AG08395 (cell line): ENCODE measurements at places on chromosomes 16 and 17.

GRCh38 chr17:74325376-74325742, 667 bp upstream of the KIF19 start:
- no peak for DNase-seq

DNA sequence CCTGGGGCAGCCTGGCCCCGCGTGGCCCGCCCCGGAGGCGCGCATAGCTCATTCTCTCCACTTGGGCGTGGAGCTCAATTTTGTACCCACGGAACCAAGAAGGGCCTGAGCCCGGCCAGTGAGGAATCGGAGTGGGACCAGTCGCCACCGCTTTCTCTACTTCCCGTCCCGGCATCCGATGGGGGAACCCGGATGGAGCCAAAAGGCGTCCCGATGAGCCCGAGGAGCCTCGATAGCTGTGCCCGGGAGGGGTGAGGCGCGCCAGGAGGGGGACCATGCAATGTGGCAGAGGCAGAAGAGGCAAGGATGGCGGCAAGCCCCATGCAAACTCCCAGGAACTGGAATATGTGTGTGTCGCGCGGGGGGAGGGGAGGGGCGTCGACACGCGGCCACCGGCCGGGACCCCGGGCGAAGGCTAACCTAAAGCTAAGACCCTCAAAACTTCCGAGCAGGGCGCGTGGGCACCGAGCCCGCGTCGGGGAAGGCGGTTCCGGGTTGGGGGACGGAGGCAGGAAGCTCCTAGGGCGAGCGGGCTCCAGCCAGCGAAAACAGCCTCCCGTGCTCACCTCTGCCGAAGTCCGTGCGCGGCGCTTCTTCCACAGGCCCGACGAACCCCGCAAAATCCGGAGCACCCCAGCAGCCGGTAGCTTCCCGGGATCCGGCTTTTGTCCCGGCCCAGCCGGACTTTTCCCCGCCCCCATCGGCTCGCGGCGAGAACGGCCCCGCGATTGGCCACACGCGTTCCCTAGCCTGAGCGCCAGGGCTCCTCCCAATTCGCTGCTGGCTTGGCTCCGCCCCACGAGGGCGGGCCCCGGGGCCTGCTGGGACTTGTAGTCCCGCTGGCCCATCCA, at the start of gene ACLY:
Gene ACLY (minus strand): TSS at position 638 of the 851 bp plus-strand sequence. CDS start 5,078 bp downstream, outside the sequence.
- peak; percentile 99 for DNase-seq

DNA sequence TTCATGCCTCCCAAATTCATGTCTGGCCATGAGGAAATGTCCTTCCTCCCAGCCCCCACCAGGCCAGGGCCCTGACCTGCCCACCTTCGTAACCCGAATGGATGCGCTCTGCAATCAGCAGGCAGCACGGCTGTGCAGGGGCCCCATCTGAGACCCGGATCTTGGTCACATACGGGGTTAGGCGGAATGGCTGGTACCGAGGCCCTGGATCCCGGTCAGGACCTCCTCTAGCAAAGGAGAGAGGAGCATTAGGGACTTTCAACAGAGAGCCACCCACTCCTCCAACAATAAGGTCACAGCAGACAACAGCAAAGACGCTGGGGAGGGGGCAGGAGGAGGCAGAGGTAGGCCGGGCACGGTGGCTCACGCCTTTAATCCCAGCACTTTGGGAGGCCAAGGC, 3.6 kb downstream of the PER1 start:
- no peak for DNase-seq

DNA sequence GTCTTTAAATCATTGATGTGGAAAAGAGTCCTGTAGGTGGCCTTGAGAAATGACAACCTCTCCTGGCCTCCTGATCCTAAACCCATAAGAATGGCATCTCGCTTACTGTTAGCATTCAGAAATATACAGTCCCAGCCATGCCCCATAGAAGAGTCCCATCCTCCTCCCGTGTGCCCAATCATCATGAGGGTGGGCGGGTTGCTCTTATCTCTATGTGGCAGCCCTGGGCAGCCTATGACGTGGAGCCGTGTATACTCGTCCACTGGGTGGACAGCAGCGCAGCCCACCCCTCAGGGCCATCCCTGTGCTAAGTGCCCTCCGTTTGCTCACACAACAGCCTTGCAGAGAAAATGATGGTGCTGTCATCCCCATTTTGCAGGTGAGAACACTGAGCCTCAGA, 105.3 kb downstream of the AMFR start:
- DNase-seq = no peak

DNA sequence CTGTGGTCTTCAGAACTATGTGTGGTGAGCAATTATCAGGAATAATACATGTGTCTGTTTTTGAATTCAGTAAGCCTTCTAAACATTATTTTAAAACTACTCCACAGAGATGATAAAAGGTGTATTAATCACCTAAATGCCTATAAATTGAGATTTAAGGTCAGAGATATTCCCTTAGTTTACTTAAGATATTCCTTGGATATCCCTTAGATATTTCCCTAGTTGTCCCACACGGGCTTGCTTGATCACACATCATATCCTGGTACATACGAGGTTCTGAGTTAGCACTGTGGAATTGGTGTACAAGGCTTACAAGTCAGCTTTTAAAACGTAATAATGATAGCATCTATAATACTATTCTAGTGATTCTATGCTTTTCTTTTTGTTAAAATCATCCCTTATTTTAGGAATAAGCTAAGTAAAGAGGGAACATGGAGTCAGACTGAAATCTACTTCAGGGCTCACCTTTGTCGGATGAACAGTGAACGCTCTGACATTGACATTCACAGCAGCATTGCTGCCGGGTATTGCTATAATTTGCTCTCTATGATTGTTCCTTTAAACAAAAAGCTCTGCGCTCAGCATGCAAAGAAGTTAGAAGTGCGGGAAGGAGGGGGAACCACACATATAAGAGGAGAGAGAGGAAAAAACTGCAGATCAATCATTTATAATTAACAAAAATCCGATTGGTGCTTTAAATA, 136.5 kb downstream of the SKAP1 start:
- DNase-seq = no peak

GRCh38 chr17:78922816-78923498, 2.2 kb downstream of the TIMP2 start:
- no peak for DNase-seq

DNA sequence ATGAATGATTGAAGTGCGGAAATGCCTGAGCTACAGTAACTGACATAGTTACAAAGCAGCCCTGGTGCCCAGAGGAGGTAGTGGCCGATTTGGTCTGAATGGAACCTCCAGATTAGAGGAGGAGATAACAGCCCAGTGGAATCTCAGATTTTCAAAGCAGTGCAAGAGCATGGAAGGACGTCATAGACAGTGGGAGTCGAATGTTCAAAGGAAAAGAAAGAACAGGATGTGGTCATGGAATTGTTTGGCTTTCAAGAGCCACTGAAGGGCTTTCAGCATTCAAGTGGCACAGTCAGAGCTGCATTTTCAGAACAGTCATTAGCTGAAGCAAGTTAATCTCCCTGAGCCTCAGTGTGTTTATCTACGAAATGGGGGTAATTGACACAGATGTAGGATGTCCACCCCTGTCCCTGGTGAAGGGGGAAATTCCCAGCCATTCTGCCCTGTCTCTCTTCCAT, 104.6 kb upstream of the CACNG3 start:
- no peak for DNase-seq

DNA sequence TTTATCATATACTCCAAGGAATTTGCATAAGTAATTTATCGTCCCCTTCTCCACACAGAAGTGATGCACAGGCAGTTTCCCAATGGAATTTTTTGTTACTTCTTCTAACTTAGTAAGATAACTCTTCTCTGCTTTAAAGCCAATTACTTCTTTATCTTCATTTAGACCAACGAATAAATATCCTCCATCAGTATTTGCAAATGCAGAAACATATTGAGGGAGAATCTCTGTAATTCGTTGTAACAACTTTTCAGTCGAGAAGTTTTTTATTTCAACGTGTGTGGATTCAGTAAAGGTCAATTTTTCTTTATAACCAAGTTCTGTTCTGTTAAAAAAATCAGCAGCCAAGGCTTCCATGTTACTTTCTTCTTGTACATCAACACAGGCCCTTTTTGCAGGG, 30.7 kb upstream of the SLFN13 start:
- no peak for DNase-seq

DNA sequence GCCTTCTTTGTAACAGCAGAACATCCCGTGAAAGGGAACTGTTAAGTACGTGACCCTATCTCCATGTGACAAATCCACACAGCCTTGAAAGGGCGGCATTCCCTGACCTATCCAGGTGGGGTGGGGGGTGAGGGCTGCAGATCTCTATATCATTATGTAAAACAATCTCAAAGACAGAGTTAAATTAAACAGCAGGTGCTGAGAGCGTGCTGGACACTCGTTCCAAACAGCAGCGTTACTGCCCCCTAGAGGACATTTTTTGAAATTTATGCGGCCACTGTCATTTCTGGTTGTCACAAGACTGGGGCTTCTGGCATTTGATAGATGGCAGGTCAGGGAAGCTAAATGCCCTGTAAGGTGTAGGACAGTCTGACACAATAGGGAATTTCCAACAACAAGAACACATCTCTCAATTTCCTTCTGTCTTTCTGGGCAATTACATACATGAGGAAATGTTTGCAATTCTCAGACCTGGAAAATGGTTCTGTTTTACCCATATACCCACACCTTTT, 6.7 kb upstream of the SLC25A39 start:
- DNase-seq = peak; percentile 65

DNA sequence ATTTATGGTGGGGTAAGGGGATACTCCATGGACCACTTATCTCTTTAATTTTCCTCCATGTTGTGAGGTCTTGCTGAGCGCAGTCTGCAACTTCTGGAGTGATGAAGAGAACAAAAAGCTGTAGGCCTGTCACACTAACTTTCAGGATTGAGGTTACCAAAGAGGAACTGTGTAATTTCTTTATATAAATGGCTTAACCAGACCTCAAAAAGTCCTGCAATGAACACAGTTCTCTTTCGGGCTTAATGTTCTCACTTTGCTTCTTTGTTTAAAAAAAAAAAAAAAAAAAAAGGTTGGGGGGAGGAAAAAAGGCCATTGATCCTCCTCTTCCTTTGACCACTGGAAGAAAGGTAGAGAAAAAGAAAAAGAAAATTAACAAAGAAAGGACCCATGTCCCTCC, 86.8 kb upstream of the SOX9 start:
- no peak for DNase-seq

DNA sequence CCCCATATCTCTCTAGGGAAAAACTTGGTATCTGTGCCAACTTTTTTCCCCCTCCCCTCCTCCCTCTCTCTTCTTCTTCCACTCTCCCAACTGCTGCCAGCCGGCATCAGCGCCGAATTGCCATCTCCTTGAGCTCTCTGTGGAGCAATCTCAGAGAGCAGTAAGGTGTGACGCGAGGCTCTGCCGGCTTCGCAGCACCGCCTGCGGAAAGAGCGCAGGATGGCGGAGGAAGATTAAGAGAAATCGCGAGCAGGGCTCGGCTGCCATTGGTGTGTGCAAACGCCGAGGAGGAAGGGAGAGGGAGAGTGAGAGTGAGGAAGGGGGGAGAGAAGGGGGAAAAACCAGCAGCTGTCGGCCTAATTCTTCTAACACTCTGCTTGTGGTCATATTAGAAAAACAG, 44.2 kb downstream of the NEUROD2 start:
- DNase-seq = no peak

GRCh38 chr16:20952139-20952920, 51.8 kb downstream of the LYRM1 start:
- DNase-seq = no peak

GRCh38 chr17:37725601-37726146, 19.2 kb downstream of the HNF1B start:
- DNase-seq = no peak

DNA sequence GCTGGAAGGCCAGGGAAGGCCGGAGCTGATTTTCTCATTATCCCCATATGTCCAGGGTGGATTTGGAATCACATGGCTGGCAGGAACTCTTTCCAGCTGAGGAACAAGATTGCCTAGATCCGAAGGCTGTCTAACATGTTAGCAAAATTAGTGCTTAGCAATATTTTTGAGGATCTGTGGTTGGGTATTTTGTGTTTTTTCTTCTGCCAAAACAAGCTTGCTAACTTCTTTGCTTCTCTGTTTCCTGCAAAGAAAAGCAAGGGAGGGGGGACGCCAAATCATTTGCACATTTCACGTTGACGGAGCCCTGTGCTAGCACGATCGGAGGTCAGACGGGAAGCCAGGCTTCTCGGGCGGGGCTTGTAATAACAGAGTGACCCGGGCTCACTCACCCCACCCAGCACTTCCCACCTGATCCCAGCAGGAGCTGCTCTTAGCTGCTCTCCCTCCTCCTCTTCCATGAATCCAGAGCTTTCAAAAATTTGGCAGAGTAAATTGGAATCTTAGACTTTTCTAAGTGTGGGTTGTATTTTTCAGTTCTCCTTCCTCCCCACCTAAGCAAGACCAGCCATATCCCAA, 33.3 kb upstream of the FOXF1 start:
- DNase-seq = no peak

DNA sequence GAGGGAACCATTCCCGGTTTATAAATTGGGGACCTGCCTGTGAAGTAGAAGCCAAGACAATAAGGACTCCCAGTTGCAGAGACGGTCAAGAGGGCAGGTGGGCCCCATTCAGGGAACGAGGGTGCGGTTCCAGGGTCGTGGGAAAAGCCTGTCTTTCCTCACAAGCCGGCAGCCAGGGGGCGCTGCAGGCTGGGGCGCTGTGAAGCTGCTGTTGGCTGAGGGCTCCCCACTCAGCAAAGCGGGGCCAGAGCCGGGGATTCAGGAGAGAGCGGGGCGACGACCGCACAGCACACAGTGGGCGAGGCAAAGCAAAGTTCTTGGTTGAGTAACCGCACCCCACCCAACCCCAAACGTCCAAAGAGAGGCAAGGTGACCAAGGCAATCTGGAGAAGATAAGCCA, 24.9 kb downstream of the CDRT15 start:
- DNase-seq = no peak

GRCh38 chr17:20994779-20995149, 48.0 kb downstream of the USP22 start:
- no peak for DNase-seq

DNA sequence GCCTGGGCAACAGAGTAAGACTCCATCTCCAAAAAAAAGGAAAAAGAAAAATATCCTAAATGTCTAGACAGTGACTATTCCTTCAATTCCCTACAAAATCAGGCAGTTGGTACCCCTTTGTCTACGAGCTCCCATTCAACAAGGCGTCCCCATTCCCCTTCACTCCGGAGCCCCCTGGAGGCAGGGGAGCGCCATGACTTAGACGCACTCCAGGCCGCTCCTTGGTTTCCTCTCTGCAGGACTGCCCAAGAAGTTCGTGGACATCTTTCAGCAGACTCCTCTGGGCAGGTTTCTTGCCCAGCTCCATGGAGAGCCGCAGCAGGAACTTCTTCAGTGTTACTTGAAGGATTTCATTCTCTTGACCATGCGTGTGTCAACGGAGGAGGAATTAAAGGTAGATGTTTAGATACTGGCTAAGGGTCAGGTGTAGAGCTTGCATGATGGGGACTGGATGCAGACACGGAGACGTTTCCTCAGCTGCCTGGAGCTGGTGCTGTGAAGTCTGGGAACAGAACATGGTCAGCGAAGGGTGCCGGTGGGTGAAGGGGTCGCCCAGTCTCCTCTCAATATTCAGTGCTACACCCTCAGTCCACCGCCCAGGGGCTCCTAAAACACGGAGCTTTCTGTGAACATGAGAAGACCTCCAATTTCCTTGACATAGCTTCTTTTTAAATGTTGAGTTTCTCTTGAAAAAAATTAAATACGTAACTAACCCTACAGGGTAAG, 53.3 kb upstream of the ENDOV start:
- peak; percentile 19 for DNase-seq
